CD4-positive, alpha-beta T cell treated with Interferon alpha-2 for 1 hour (primary cell): ENCODE measurements at places on chromosomes 13 and 19.
A peak's percentile ranks its signal among the peaks of the same experiment; 100 is the strongest.

DNA sequence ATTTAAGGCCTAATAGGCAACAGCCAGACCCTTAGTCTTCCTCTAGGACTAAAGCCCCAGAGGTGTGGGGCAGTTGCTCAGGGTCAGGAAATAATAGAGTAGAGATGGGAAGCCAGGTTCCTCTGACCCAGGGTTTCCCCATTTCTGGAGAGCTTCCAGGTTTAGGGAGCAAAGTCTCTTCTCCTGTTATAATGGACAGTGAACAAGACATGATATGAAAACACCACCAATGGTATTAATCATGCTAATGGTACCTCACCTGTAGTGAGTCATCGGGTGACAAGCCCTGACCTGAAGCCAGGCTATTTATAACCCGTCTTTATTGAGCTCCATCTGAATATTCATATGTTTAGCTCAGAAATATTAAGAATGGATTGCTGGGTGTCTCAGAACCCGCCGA is 24.6 kb downstream of the BICRA start:
- no peak for DNase-seq

GRCh38 chr13:35518337-35518946 is 42.0 kb upstream of the MAB21L1 start:
- no peak for DNase-seq

- no peak for DNase-seq
Observed at GRCh38 chr13:112822851-112823250, 133.0 kb downstream of the ATP11A start.

DNA sequence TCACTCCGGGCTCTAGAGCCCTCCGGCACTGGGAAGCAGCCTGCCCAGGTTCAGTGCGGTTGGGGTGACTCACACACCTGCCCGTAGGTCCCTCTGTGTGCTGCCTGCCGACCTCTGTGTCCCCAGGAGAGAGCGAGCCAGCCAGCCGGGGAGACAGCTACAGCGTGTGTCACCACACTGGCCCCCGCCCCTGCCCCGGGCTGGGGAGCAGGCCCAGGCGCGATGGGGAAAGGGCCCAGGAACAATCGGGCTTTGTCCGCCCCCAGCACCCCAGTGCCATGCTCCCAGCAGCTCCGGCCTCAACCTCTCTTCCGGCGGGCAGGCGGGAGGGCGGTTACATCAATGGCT is at the start of gene KLK6:
Gene KLK6 (minus strand): TSS at position 179 of the 348 bp plus-strand sequence. CDS start 1,487 bp downstream, outside the sequence.
- no peak for DNase-seq

- no peak for DNase-seq
Observed at GRCh38 chr19:1665565-1666047, 13.2 kb upstream of the TCF3 start.

GRCh38 chr13:49021953-49022352 is 46.2 kb downstream of the FNDC3A start:
- no peak for DNase-seq

DNA sequence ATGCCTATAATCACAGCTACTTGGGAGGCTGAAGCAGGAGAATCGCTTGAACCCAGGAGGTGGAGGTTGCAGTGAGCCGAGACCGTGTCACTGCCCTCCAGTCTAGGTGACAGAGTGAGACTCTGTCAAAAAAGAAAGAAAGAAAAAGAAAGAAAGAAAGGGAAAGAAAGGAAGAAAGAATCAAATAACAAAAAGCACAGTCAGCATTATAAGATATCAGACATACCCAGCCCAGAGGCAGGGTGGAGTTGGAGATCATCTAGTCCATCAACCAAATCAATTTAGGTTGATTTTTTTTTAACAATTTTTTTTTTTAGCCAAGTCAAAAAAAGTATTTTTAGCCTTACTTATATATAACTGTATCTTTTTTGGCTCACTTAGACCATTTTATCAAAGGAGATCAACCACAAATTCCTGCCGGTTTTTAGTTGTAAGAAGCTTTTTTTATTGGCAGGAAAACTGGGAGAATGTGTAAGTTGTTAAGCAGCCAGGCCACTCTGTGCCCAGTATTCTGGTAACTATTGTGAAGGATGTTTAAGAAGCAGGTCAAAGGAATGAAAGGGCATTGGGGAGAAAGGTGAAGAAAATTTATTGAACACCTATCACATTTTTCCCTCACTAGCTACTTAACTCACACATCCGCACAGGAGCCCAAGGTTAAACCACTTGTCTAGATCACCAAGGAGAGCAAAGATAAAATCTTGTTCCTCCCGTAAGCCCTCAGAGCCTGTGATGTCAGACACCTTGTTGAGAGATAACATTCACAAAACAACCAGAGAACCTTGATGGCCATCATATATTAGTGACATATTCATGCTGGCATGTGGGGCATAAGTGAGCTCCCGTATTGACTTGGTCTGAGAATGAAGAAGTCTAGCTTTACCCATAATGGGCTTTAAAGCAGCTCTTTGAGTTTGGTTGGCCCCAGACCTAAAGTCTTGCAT is 91.8 kb downstream of the COL4A2 start:
- DNase-seq, result no peak

- DNase-seq, result no peak
Observed at GRCh38 chr19:3309724-3310123, 56.7 kb upstream of the NFIC start.

DNA sequence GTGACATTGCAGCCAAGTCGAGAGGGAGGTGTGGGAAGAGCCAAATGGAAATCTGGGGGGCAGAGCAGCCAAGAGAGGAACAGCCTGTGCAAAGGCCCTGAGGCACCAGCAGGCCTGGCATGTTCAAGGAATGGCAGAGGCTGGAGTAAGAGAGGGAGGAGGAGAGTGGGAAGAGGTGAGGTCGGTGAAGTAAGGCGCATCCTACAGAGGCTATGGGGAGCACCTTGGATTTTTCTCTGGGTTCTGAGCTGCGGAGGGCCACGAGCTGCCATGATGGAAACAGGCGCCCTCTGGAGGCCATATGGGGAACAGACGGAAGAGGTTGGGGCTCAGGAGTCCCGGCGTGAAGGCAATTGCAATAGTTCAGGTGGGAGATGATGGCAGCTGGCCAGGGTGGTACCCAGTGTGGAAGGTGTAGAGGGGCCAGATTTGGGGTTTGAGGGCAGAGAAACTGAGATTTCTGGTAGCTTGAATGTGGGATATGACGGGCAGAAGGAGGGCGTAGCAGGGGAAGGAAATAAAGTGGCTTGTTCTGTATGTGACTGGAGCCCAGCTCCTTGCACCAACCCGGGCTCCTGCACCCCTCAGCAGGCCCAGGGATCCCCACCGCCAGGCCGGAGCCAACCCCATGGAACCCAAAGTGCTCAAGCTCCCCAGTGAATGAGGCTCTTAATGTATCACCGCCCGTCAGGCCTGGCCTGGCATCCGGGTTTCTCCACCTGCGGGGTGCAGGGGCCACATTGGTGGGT is 20.5 kb upstream of the STRN4 start:
- peak; percentile 73 for DNase-seq

GRCh38 chr19:15563325-15563794 is 51.7 kb upstream of the CYP4F8 start:
- DNase-seq, result no peak

GRCh38 chr19:29842471-29843179 is 30.8 kb downstream of the CCNE1 start:
- DNase-seq, result no peak

DNA sequence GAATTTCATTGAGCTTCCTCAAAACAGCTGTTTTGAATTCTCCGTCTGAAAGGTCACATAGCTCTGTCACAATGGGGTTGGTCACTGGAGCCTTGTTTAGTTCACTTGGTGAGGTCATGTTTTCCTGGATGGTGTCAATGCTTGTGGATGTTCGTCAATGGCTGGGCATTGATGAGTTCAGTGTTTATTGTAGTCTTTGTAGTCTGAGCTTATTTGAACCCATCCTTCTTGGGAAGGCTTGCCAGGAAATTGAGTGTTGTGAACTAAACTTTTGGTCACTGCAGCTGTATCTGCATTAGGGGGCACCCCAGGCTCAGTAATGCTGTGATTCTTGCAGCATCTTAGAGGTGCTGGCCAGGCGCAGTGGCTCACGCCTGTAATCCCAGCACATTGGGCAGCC is 22.0 kb downstream of the BLOC1S3 start:
- DNase-seq, result no peak

DNA sequence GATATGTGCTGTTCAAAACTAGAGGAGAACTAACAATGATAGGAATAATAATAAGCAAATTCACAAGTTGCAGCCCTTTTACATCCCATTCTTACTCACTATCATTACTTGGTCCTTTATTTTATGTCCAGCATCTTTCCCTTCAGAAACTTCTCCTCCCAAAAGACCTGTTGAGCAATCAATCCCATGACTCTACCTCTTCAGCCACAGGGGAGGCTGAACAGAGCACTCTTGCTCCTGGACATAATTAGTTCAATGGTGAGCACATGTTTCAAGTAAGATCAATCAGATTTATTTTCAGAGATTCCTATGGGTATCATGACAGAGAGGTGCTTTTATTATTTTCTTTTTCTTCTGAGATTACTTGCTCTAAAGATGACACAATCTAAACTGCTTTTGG is 260.0 kb downstream of the COG6 start:
- no peak for DNase-seq

DNA sequence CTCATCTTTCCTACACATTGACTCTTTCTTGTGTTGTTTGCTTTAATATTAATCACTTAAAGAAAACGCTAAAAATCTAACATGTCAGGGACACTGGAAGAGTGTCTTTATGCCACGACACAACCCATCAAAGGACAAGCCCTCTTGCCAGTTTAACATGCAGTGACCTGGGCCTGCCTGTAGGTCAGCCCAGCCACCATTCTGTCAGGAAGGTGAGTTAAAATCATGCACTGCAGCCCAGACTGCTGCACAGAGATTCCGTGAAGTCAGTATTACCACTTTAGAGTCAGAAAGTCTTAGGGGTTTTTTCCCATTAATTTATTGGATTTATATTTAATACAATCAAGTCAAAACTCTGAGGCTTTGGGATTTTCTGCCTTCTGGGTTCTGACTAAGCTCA is 58.0 kb downstream of the TNFRSF19 start:
- no peak for DNase-seq

GRCh38 chr13:35292329-35292728 is 184.2 kb downstream of the MAB21L1 start:
- no peak for DNase-seq

- no peak for DNase-seq
Observed at GRCh38 chr13:106343836-106344235, 191.6 kb downstream of the EFNB2 start.
